ENCODE measurements at places on chromosomes 2 and 18. TPM values are rescaled to one million over a fixed set of nuclear protein-coding genes. Genes with fewer than 3 reads are reported as not detected.

The FBLN7 gene
- 2.9 TPM for total RNA-seq

The ARHGEF33 gene
- 0.14 TPM for total RNA-seq

The DLX1 gene
- total RNA-seq: not detected

The LGALSL gene
- total RNA-seq: 13.1 TPM

The ADD2 gene
- total RNA-seq: 1.9 TPM

The SERPINB3 gene
- total RNA-seq: not detected

The SGPP2 gene
- total RNA-seq: 26.5 TPM

The DNAH6 gene
- total RNA-seq: 1.9 TPM

DNA sequence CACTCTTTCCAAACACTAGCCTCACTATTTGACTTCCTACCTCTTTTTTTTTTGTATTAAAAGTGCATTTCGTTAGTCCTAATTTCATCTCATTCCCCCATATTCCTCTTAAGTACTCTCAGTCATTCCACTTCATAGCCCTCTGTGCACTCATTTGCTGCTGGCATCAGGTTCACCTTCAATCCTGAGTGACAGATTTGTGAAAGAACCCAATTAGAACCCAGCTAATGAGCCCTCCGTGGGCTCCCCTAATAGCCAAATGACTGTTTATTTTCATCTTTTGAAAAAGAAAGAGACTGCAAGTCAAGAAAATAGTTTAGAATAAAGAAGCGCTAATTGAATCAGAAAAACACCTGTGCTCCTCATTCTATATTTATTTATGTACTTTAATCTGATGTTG, 512.1 kb upstream of the LRATD1 start:
- no peak for DNase-seq

DNA sequence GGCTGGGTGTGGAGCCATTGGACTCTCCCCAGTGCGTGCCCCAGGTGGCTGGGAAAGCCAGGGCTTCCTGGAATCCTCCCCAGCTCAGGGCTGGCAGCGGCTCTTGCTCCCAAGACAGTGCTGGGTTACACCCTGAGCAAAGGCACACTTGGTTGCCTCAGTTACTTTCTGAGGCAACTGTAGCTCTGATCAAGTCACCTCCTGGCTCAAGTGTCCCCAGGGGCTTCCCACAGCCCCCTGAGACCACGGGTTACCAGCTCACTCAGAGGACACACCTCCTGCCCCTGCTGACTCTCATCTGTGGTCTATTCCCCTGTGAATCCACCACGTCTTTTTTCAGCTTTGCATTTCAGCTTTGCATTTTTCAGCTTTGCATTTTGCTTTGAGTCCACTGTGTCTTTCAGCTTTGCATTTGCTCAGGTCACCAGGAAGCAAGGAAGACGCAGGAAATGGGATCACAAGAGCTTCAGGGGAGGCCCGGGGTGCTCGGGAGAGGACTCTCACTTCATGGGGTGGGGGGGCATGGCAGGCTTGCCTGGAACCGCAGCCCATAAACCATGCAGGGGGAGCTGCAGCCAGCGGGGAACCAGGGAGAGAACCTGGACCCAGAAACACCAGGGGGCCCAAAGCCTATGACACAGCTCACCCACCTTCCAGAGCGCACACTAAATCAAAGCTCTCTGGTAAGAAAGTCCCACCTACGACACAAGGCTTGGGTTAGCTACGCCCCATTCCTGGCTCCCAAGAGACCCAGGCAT, 138.0 kb upstream of the ASB18 start:
- DNase-seq: no peak

DNA sequence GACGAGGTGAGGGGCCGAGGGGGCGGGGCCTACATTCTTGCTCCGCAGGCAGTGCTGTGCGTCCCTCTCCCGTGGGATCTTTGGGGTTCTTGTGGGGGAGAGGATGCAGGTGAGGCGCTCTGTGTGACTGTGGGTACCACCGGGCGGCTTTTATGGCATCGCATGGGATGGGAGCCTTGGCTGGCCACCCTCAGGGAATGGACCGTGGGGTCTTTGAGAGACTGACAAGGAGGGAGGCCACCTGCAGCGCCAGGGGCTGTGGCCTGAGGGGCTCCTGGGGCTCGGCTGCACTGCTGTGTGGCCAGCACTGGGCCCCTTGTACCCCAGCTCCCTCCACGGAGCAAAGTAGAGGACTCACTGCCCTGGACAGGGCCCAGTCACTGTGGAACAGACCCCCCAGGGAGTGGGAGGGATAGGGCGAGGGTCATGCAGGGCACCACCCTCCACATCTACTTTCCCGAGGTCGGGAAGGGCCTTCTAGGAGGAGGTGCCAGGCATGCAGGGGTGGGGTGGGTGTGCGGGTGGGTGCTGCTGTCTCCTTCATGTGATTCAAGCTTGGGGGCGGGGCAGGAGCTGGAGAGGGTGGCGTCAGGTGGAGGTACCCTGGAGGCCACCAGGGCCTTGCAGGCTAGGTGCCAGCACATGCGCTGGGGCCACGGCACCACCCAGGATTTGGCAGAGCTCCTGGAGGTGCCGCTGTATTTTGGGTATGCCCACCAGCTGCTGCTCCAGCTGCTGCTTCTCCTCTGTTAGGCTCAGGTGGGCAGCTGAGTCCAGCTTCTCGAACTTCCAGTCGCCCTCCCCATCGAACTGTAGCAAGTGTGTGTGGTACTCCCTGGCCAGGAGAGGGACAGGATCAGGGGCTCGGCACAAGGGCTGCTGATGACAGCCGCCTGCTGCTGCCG, 1072.4 kb downstream of the RPIA start:
- DNase-seq: no peak

GRCh38 chr2:127145280-127145895, 38.4 kb upstream of the BIN1 start:
- no peak for DNase-seq

GRCh38 chr2:25000503-25001324, 29.0 kb upstream of the DNAJC27 start:
- DNase-seq: no peak

DNA sequence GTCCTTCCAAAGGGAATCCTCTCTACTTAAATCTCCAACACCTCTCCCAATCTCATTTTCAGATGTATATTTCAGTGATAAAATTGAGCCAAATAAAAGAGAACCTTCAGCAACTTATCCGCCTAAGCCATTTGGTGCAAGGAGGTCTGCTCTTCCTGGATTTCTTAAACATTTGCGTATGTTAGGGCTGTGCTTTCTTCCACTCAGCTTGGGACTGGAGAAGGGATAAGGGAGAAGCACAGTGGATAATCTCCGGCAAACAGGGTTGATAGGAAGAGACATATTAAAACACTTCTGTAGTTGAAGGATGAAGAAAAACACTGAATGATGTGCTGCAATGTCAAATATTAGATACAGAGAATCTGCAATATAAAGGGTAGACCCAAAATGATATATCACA, 796.2 kb downstream of the KCNJ3 start:
- no peak for DNase-seq

- DNase-seq: no peak
Observed at GRCh38 chr2:178287652-178288344, 93.5 kb downstream of the OSBPL6 start.

DNA sequence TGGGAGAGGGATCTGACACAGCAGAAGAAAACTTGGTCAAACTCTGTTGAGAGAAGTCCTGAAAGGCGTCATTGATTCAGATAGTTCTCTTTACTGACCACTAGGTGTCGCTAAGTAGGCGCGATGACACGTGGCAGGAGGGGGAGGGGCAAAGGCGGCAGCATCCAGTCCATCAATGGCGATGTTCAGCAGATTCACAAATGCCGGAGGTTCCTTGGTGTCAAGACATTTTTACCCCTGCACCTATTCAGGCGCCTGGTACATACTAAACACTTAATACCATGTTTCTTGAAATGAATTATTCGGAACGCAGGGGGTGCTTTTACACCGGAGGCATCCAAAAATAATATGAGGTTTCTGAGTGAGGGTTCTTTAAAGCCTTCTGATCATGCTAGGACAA, 3.0 kb upstream of the PLEK start:
- peak; percentile 81 for DNase-seq

- no peak for DNase-seq
Observed at GRCh38 chr2:69315160-69315761, 71.8 kb downstream of the GFPT1 start.

GRCh38 chr2:40033781-40034180, 254.7 kb upstream of the THUMPD2 start:
- no peak for DNase-seq

- no peak for DNase-seq
Observed at GRCh38 chr2:143468341-143468888, 339.2 kb downstream of the ARHGAP15 start.

GRCh38 chr2:98912221-98912851, 23.7 kb downstream of the CRACDL start:
- DNase-seq: no peak

DNA sequence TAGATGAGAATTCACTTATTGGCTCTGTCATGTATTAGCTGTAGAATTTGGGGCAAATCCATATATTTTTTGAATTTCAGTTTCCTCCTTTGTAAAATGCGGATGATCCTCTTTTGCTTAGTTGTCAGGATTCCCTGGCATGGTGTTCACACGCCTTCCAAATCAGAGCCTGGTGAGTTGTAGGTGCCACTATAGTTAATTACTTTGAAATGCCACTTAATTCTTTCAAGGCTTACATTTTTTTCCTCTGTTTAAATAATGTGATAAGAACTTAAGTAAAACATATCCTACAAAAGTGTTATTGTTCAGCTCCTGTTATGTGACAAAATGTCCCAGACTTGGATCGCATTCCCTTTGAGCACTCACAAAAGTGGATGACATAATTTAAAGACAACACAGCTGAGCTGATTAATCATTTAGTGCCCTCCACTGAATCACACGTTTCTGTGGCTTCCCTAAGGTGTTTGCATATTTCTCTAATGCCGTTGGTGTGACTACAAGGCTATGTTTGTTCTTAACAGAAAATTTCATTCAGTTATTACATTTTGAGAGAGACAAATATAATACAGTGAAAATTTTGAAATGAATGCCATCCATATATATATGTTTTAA, 471.2 kb upstream of the CHST9 start:
- no peak for DNase-seq

DNA sequence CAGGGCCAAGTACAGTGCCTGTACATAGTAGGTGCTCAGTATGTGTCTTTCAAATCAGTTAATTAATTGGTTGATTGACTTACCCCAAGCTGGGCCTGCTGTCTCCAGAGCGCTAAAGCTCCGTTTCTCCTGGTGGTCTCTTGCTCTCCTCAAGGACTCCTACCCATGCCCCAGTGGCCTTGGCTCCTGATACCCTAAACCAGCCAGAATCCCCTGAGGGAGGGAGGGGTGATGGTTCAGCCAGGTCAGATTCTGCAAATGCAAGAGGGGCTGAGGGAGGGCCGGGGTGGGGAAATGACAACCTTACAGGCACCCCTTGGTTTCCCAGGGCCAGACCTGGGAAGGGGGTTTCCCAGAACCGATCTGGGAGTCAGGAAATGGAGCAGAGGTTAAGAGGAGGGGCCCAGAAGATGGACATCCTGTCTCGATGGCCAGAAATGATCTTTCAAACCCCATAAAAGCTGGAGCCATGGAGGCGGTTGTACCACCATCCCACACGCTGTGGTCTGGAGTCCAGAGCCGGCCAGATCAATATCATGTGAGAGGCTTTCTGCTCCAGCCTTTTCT, 209.1 kb downstream of the TNS1 start:
- DNase-seq: no peak

DNA sequence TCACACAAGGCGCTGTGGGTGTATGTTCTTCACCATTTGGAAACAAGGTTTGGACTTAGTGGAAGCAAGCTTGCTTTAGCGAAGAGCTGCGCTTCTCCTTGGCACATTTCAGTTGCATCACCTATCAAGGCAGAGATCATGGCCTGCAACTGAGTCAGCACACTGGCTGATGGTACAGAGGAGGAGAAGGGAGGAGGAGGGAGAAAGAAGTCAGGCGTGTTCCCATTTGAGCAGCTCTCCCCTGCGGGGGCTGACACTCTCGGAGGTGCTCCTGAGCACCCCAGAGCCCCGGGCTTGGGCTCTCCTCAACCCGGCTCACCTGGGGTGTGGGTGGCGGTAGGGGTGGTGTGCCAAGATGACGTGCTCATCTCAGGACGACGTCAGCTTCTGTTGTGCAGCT, 6.0 kb upstream of the SERPINB5 start:
- no peak for DNase-seq

- no peak for DNase-seq
Observed at GRCh38 chr2:106156305-106157296, 37.5 kb downstream of the UXS1 start.

DNA sequence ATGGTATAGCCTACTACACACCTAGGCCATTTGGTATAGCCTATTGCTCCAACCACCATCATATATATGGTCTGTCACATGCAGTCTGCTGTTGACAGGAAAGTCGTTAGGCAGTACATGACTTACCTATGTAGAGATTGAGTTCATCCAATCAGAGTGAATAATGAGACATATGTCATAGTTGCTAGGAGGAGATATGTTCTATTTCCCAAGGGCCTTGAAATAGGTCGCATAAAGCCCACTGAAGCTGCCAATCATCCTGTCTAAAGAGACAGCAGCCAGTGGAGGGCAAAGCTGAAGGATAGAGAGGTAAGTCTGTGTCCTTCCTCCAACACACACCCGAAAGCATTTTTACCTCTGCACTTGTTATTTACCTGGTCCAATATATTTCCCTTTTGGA, 263.4 kb downstream of the PTPRM start:
- no peak for DNase-seq

DNA sequence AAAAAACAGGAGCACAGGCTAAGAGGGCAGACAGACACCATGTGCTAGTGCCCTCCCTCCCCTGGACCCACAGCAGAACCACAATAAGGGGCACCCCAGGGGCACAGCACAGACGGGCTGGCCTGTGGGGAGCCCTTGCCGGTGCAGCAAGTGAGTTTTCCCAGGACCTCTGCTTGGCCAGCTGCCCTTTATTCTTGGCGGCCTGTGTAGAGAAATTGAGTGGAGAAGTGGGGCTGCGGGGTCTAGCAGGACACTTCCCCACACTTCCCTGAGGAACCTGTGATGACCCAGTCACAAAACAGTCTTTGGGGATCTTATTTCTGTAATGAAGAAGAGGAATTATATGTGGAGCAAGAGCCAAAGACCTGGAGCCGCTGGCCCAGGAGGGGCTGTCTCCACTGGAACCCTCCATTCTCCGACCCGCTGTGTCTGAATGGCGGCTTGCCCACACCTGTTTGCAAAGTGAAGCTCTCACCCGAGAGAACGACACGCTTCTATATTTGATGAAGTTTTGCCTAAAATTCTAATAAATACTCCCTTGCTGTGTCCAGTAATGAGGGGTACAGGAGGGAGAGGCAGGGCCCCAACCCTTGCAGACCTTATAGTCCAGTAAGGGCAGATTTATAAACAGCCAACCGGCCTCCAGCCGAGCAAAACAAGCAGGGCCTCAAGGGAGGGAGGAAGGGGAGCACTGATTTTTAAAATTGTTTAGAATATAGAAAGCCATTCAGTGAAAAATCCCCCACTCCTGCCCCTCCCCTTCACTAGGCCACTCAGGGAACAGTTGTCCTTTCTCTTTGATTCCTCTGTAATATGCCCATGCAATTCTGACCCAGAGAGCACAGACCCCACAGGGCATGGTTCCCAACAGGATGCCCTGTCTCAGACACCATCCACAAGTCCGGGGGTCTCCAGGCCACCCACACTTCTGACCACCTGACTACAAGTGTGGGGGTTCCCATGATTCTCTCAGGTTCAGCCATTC, 44.7 kb upstream of the SNED1 start:
- no peak for DNase-seq

DNA sequence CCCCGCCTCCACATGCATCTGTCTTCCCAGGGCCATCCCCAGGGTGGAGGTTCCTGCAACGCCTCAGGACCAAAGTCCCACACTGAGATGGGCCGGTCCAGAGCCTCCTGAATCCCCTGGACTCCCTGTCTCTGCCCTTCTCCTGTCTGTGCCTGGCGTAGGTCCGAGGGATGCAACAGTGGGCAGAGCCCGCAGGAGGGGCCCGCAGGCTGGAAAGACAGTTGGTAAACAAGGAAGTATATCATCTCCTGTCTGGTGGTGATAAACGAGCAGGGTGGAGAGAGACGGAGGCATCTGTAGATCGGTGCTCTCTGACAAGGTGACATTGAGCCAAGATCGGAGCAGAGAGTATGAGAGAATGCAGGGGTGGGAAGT, 72.6 kb upstream of the RAB6C start:
- DNase-seq: no peak

Data from transverse colon (tissue), 4 donors.